ENCODE measurements at places on chromosomes 3 and 15.

DNA sequence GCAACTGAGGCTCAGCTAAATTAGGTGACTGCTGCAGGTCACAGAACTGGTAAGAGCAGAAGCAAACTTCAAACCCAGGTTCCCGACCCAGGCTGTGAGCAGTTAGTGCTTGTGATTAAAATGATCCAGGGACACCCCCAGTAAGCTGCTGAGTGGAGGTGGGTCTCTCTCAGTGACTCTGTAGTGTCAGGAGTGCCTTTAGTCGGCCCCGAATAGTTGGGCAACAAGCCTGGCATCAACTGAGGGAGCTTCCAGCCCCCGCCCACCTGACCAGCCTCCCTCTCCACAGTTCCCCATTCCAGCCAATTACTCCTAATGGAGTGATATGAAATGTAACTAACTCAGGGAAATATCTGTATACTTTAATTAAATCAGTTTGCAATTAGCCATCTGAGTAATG lies 168.0 kb upstream of the SMAD3 start:
- no peak for DNase-seq

GRCh38 chr3:154081305-154081704 lies 39.9 kb upstream of the ARHGEF26 start:
- no peak for DNase-seq

DNA sequence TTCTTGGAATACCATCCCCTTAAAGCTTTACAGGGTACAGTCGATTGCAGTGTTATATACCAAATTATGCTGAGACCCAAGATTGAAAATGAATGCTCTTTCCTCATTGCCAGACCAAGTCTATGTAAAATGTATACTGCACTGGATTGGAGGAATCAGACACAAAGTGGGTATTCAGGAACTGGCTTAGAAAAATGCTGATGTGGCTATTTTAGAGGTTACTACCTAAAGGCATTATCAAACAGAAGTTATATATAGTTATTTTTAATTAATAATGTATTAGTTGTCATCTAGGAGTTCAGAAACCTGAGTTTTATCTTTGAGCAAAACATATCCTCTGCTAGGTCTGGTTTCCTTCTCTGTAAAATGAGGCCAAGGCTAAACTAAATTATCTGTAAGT lies 3.6 kb upstream of the SPG21 start:
- DNase-seq, result no peak

- DNase-seq, result no peak
These were observed 321.8 kb downstream of the TIGIT start for GRCh38 chr3:114615523-114616085.

GRCh38 chr3:21913791-21914190 lies 162.8 kb upstream of the ZNF385D start:
- DNase-seq, result no peak

GRCh38 chr3:100002599-100003350 lies 111.5 kb downstream of the FILIP1L start:
- no peak for DNase-seq

DNA sequence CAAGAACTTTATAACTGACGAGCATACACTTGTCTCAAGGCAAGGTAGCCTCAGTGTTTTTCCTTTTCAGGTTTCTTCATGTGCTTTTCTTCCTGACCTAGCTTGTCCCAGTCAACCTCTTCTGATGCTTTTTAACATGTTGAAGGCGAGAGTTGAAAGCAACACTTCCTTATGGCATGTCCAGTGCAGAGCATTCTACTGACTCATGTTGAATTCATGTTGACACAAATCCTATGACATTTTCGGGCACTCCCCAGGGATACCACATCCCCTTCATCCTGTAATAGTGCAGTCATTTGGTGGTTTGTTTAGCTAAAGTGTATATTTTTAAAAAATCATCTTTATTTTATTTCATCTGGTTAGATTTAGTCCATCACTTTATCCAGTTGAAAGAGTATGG lies 75.9 kb upstream of the CBLB start:
- DNase-seq, result no peak

DNA sequence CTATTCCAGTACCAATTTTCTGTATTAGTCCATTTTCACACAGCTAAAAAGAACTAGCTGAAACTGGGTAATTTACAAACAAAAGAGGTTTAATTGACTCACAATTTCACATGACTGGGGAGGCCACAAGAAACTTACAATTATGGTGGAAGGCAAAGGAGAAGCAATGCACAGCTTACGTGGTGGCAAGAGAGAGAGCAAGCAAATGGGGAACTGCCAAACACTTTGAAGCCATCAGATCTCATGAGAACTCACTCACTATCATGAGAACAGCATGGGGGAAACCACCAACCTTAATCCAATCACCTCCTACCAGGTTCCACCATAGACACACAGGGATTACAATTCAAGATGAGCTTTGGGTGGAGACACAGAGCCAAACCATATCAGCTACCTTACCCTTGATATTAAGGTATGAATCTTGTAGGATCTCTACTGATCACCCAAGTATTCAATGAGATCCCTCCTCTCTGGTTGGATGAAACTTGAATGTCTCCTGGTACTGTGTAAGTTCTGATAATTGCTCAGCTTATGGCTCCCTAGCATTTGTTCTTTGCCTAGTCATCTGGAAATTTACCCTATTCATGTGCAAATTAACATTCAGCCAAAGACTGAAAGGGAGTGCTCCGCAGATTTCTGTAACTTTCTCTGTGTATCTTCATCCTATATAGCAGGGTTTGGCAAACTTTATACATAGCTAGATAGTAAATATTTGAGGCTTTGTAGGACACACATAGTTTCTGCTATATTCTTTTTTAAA lies 38.9 kb downstream of the MYL3 start:
- DNase-seq, result no peak

DNA sequence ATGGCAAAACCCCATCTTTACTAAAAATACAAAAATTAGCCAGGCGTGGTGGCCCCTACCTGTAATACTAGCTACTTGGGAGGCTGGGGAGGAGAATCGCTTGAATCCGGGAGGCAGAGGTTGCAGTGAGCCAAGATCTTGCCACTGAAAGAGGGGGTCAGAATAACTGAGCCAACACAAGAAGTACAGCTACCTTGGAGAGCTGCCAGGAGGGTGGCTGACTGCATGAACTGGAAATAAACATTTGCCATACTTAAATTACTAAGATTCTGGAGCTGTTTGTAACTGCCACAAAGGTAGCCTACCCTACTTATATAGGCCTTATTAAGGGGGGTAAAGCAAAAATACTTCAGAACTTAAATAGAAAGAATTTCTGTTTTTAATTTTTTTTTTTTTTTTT lies 15.4 kb upstream of the PIK3CB start:
- DNase-seq, result no peak

GRCh38 chr3:29291982-29292363 lies 11.1 kb downstream of the RBMS3 start:
- no peak for DNase-seq

GRCh38 chr3:134928819-134929218 lies 133.8 kb downstream of the EPHB1 start:
- DNase-seq, result no peak

GRCh38 chr3:113223475-113224281 lies 12.3 kb downstream of the BOC start:
- DNase-seq, result peak; percentile 27

DNA sequence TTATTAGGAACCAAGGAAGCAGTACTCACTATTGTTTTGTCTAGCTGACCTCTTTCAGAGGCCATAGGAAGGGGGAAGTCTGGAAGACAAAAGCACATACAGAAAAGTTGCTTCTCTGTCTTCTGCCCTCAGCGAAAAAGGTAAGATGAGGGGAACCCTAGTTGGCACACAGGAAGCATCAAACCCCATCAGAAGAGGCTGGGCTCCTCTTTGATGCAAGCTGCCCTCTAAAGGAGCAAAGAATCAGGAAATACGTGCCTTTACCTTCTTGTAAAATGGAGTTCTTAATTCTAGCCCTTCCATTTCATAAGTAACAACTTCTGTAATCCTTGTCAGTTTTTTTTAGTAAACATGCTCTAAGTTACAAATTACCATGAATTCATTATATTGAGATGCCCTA lies 12.5 kb downstream of the SPINK8 start:
- DNase-seq, result no peak

DNA sequence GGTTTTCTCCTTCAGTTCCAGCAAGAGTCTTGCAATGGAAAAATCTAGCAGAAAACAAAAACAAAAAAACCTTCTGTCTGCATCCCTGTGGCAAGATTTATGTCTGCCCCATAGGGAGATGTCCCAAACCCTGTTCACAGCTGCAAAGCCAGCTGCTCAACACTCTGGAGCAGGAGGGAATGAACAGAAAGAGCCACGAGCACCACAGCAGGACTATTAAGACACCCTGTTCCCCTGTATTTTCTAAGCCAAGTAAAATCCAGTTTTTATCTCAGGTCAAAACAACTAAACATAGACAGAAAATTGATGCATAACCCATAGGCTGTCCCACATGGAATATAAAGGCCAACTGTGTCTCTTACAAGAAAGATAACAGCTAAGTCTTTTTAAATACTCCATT lies 357.9 kb downstream of the LSAMP start:
- DNase-seq, result no peak

DNA sequence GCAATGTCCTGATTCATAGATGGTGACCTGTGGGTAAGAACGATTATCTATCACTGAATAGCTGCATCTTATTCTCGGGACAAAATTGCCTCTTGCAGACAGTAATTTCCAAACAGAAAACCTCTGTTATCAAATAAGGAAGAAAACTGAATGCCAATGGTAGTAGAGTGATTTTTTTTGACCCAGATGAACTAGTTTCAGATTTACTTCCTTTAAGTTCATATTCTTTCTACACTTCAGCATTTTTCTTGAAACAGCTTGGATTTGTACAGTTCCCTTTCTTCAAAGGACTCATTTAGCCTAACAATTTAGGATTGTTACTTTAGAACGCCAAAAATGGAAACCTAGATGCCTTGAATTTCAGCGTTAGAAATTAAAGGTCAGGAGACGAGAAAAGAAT lies 14.6 kb downstream of the ETV5 start:
- DNase-seq, result no peak

DNA sequence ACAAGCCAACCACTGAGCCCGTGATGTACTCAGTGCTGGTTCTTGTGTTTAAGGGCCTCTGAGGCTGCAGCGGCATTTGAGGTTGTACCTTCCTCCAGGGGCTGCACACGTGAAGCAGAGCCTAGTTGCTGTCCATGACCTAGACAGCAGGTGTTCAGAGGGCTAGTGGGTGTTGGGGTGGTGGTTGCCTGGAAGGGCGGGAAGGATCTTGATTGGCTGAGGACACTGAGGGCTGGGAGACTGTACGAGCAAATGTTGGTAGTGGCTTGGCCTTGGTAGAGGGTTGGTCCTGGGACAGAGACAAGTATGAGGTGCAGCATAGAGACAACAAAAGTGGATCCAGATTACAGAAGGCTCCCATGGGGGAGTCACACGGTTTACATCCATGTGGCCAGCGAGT lies 17.0 kb upstream of the HES1 start:
- DNase-seq, result no peak

- no peak for DNase-seq
These were observed 59.9 kb downstream of the MECOM start for GRCh38 chr3:169603661-169604060.

- no peak for DNase-seq
These were observed 4.4 kb downstream of the TMOD2 start for GRCh38 chr15:51755790-51756189.

GRCh38 chr3:182331341-182331740 lies 462.0 kb upstream of the ATP11B start:
- no peak for DNase-seq

DNA sequence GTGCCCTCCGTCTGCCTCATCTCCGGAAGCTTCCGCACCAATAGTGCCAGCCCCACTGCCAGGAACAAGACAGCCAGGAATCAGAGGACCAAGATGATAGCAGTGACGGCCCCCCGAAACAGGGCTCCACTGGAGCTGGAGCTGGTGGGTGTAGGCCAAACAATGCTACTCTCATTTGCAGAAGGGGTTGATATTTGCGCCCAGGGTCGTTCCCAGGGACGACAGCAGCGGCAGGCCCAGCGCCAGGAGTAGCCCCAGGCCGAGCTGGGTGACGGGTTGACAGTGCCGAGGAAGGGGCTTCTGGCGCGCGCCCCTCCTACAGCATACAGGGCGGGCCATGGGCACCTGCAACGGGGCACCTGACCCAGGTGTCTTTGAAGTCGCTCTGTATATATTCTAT lies 301.4 kb downstream of the CNTN6 start:
- no peak for DNase-seq

- peak; percentile 51 for DNase-seq
These were observed 24.0 kb downstream of the LTF start for GRCh38 chr3:46440531-46441294.

- DNase-seq, result no peak
These were observed 104.9 kb upstream of the NEDD4 start for GRCh38 chr15:56098195-56098863.

- no peak for DNase-seq
These were observed 98.9 kb downstream of the DNAJB8 start for GRCh38 chr3:128367761-128368160.

- DNase-seq, result no peak
These were observed 88.0 kb downstream of the TTBK2 start for GRCh38 chr15:42832576-42832975.

- no peak for DNase-seq
These were observed 5.0 kb upstream of the EPHB1 start for GRCh38 chr3:134790065-134790464.

DNA sequence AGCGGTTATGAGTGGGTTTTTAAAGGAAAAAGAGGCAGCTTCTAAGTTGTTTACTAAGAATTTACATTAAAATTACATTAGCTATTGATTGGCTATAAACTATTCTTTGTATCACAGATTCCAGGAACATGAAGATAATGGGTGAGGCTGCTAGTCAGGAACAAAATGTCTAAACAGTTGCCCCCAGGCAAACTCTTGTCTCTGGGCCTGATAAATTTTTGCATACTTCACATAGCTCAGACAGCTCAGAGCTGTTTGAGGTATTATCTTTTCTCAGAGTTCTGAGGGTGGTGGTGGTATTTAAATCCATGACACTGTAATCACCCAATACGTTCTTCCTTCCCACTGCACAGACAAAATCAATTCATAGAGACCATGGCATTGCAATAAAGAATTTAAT lies 2.1 kb upstream of the HACD2 start:
- no peak for DNase-seq

- DNase-seq, result no peak
These were observed 90.3 kb downstream of the FMN1 start for GRCh38 chr15:33104212-33104611.

DNA sequence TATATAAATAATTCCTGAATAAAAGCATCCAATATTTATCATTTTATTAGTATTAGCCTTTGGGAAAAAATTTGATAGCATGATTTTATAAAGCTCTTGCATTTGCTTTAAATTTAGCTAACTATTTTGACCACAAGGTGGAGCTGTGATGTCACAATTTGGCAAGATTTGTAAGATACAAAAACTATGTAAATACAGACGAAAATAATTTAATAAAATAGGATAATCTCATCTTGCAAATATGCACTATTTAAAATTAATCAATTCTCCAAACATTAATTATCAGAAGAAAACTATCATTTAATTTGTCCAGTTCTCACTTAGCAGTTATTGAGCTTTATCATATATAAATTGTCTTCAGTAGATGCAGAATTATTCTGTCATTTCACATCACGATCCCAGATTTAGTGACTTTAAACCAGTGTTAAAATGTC lies 95.4 kb downstream of the PLOD2 start:
- no peak for DNase-seq

- no peak for DNase-seq
These were observed 103.0 kb upstream of the NAALADL2 start for GRCh38 chr3:174755833-174756829.

- peak; percentile 47 for DNase-seq
These were observed 36.2 kb downstream of the GLB1 start for GRCh38 chr3:33060609-33061337.

- DNase-seq, result peak; percentile 66
These were observed 31.4 kb downstream of the STARD5 start for GRCh38 chr15:81292523-81293001.
